HFFc6 (cell line): ENCODE measurements at places on chromosomes 7 and 10. TPM values are rescaled to one million over a fixed set of nuclear protein-coding genes. Genes with fewer than 3 reads are reported as not detected.

Gene CLRN3
- total RNA-seq, result not detected in 3 replicates

GRCh38 chr10:105973902-105974301 is 1190.6 kb downstream of the SORCS1 start:
- no peaks in the 10 kb centered on the region for H3K36me3 ChIP-seq
- H3K4me3 ChIP-seq, result peak overlapping the region; percentile 84
- no peaks in the 10 kb centered on the region; the same call in 1 of the 2 replicates for H3K4me1 ChIP-seq
- H3K27me3 ChIP-seq, result no peaks in the 10 kb centered on the region; the same call in 1 of the 2 replicates

GRCh38 chr10:110783509-110784107 is 88.1 kb upstream of the PDCD4 start:
- H3K4me3 ChIP-seq, result no peak overlapping the region
- peaks cover 58% of the 10 kb centered on the region for H3K27me3 ChIP-seq
- H3K4me1 ChIP-seq, result peaks cover 7% of the 10 kb centered on the region; the same call in 1 of the 2 replicates
- no peak overlapping the region for H3K27ac ChIP-seq

GRCh38 chr10:107434201-107434600 is 269.7 kb upstream of the SORCS1 start:
- no peaks in the 10 kb centered on the region; the same call in 1 of the 2 replicates for H3K36me3 ChIP-seq
- H3K4me1 ChIP-seq, result no peaks in the 10 kb centered on the region
- DNase-seq, result no peak
- H3K27ac ChIP-seq, result no peak overlapping the region
- no peaks in the 10 kb centered on the region for H3K27me3 ChIP-seq

DNA sequence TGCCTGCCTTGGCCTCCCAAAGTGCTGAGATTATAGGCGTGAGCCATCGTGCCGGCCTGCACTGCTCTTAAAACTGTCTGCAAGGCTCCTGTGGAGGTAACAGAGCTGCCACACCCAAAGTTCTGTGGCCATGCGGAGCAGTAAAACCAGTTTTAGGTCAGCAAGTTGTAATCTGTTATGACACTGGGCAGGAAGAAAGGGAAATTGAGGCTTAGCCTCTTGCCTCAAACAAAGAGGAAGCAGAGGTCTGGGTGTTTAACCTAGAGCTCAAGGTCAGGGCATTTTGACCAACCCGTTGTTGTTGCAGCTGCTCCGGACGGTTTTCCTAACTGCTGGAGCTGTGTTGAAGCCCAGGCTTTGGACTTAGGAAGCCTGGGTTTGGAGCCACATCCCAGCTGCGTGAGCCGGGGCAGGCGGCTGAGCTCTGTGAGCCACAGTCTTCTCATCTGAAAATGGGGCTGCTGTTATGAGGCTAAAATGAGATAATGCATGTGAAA is 7.4 kb upstream of the RRP12 start:
- no peaks in the 10 kb centered on the region for H3K36me3 ChIP-seq
- peaks cover 12% of the 10 kb centered on the region for H3K4me1 ChIP-seq
- DNase-seq, result no peak
- peaks cover 1% of the 10 kb centered on the region; the same call in 1 of the 2 replicates for H3K27me3 ChIP-seq

DNA sequence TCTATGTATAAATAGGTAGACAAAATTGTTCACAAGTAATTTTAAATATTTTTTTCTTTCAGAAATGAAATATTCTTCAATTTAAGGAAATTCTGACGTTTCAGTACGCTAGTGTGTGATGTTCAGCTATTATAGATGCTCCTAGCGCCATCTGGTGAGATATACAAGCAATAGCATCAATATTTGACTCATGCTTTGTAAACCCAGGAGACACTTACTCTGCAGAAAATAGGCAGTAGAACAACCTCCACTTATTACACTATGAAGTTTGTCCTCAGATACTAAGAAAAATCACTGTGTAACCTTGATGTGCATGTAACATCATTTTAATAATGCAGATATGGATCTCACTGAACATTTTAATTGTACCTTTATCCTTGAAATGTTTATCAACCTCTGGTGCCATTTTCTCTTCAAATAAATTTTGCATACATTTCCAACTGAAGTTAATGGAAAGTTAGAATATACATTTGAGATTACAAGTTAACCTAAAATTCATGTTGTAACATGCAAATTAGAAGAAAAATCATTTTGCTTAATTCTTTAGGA is 151.5 kb upstream of the FAM3C start:
- H3K27me3 ChIP-seq, result peaks cover 3% of the 10 kb centered on the region
- peak; percentile 62 for DNase-seq
- H3K4me1 ChIP-seq, result peaks cover 43% of the 10 kb centered on the region

- H3K27me3 ChIP-seq, result no peaks in the 10 kb centered on the region; the same call in 1 of the 2 replicates
- no peak for DNase-seq
- peaks cover 5% of the 10 kb centered on the region; the same call in 1 of the 2 replicates for H3K4me1 ChIP-seq
- peak overlapping the region; percentile 78; the same call in 1 of the 2 replicates for H3K27ac ChIP-seq
Measured at GRCh38 chr7:68980011-68980410, 618.3 kb upstream of the AUTS2 start.
